IPS DF 19.7 (cell line): ENCODE measurements at places on chromosomes 6 and 20.

DNA sequence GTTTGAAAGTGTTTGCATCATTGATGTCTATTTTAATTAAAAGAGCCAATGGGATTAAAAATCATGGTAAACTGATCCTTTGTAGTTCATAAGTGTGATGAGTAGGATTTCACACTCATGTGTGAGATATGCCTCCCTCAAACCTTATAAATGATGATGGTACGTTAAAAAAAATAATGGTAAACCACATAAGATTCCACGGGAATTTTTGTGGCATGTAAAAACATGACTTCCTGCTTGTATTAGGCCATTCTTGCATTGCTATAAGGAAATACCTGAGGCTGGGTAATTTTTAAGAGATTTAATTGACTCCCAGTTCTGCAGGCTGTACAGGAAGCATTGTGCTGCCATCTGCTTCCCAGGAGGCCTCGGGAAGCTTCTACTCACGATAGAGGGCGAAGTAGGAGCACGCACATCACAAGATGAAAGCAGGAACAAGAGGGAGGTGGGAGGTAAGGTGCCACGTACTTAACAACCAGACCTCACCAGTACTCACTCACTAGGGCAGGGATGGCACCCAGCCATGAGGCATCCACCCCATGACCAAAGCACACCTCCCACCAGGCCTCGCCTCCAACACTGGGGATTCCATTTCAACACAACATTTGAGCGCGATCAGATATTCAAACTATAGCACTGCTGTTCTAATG, 187.6 kb upstream of the QKI start:
- no peak for DNase-seq

GRCh38 chr20:20241976-20242375, 125.9 kb upstream of the INSM1 start:
- no peak for DNase-seq

DNA sequence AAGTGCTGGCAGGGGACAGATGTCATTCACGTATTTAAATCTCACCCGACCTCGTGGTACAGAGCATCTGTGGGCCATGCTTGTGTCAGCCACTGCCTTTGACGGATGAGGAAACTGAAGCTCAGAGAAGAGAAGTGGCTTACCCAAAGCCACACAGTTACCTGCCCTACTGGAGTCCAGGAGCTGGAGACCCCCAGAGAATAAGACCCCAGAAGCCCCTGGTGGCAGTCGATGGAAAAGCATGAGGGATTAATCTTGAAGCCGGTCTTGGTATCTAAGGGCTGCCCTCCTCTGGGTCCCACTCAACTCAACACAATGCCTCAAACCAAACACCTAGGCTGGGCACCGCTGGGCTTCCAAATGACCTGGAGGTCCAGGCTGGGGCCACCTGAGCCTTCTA, 83.1 kb downstream of the GRM4 start:
- no peak for DNase-seq

DNA sequence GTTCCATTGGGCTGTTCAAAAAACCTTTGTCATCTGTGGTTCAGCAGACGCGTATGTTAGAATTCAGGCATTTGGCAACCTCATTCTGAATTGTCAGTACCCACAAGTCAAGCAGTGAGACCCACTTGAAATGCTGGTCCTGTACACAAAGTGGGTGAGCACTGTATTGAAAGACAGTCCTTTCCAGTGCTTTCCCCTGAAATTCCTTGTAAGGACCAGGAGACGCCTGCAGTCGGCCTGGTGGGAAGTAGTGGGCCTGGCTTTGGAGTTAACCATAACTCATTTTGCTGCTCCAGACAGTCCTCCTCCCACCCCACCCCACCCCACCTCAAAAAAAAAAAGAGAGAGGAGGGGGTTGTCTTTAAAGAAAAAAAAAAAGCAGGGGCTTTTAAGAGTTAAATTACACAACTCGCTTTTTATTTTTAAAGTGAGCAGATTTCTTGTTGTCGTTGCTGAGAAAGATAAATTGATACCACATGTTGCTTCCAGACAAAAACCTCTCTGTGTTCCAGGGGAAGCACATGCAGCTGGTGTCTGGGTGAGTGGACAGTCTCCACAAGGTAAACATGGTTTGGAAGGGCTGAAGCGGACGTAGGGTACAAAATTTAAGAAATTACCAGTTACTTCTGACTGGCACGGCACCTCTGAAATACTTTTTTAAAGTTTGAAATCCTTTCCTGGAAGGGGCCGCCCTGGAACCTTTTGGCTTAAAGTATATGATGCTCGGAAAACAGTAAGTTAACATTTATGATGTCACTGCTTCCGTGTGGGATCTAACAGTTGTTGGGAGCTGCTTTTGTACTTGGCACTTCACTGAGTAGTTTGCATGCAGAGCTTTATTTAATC, 95.3 kb downstream of the FOXO3 start:
- DNase-seq = no peak

GRCh38 chr6:76684875-76685274, 612.4 kb upstream of the IMPG1 start:
- peak; percentile 91 for DNase-seq

DNA sequence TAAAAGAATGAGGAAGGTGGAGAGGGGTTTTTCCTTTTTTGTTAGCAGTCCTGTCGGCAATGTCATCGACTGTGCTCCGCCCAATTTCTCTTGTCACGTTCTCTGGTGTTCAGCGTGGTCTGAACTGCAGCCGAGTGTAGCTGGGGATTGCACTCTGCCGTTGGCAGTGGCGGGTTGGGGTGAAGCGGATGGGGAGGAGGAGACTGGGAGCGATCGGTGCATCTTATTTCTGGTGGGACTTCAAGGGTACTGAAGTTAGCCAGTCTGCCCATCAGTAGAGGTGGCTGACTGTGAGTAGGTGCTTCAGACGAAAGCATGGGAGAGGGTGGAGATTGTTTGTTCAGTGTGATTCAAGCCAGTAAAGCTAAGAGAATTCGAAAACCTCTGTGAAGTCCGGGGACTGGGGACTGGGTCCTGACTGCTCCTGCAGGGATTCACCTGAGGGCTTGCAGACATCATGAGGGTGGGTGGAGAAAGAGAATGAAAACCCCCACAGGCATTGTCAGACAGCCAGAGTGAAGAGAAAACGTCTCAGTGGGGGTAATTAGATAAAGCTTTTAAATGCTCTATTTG, 5.1 kb downstream of the RREB1 start:
- DNase-seq = no peak

DNA sequence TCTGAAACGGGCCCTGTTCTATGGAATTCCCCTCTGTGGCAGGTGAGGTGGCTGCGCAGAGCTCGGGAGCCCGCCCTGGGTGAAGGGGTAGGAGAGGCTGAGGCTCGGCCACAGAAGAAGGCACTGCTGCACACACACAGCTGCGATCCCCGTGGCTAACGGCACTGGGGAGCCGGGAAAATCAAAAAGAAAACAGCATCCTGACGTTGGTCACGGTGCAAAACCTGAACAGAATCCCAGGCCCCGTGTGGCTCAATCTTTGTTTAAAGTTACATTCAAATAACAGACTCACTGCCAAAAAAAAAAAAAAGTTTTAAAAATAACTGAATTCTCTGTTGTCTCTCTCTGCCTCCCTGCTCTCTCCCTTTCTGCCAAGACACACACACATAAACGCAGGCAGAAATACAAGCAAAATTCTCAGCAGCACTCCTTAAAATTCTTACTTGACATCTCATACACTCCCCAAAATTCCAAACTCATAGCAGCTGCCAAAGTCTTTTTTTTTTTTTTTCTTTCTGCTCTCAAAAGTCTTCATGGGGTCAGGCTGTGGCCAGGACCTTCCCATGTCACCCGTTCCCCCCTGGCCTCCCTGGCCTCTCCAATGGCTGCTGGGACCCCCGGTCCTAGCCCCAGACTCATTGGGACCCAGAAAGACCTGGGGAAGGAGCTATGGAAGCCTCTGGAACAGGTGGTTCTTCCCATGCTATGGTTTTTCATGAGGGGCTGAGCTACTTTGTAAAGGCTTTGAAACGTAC, 248.8 kb downstream of the TTLL2 start:
- DNase-seq = no peak

DNA sequence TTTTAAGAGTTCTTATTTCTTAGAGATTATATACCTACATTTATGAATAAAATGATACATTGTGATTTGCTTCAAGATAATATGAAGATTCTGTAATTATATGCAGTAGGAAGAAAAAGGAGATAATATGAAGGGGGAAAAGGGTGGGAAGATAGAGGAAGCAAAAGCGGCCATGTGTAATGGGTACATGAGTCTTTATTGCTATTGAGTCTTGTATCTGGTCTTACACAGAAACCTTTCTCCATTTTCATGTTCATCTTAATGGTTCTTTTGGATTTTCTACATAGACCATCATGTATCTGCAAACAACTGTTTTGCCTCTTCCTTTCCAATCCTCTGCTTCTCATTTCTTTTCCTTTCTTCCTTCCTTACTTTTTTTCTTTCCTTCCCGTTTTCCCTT, 36.1 kb downstream of the PHF20 start:
- DNase-seq = no peak

GRCh38 chr6:24919056-24919892, 16.5 kb downstream of the RIPOR2 start:
- DNase-seq = no peak

DNA sequence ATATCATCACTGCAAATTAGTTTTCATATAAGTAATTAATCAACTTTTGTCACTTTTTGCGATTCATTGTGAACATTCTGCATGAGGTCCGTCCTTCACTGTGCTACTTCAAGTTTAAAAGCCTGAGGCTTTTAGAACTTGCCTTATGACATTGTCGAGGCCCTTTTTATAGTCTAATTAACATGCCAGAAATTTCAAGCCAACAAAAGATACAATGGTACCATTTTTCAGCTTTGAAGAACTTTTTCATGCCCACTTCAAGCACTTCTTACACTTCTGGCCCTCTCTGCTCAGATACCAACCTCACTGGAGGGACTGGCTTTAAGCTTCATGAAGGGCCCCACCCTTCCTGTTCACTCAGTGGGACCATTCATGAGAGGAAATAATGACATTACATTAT, 323.1 kb downstream of the TPBG start:
- no peak for DNase-seq

DNA sequence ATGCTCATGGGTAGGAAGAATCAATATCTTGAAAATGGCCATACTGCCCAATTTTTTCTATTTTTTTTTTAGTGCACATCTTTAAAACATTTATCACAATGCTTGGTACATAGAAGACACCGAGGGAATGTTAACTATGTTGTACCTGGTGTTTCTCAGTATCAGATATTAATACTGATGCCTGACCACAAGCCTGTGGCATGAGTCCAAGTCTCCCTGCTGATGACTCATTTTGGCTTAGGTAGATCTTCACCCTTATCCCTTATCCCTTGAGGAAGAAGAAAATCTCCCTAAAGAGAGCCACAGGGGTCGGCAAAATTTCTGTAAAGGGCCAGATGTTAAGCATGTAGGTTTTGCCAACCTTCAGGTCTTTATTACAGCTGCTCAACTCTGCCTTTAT, 14.5 kb downstream of the CD109 start:
- DNase-seq = no peak

GRCh38 chr6:20492099-20492498, 42.2 kb upstream of the CDKAL1 start:
- no peak for DNase-seq

DNA sequence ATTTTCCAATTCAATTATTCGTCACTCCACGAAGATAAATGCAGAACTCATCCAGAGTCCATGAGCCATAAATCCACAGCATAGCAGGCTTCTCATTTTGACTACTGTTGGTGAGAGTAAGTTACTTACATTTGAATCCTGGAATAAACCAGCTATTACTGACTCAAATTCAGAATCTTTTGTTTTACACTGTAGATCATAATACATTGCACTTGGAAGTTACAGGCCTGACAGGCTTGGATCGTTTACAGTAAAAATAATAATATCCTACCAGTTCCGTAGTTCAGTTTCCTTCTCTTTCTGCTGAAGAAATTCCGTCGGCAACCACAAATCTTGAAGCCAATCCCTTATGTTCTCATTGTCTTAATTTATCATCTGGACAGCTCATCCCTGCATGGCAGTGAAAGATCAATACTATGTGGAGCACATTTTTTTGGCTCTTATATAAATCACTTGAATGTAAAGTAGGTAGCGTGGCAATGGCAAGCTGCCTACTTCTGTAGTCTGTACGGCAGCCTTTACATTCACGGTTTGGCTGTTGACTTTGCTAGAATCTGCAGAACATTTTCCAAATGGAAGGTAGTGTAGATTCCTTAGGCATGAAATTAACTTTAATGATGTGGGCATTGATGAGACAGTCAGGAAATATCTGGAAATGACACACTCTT, 142.9 kb downstream of the WDR27 start:
- no peak for DNase-seq

GRCh38 chr20:939606-940005, 23.5 kb upstream of the ANGPT4 start:
- DNase-seq = no peak

DNA sequence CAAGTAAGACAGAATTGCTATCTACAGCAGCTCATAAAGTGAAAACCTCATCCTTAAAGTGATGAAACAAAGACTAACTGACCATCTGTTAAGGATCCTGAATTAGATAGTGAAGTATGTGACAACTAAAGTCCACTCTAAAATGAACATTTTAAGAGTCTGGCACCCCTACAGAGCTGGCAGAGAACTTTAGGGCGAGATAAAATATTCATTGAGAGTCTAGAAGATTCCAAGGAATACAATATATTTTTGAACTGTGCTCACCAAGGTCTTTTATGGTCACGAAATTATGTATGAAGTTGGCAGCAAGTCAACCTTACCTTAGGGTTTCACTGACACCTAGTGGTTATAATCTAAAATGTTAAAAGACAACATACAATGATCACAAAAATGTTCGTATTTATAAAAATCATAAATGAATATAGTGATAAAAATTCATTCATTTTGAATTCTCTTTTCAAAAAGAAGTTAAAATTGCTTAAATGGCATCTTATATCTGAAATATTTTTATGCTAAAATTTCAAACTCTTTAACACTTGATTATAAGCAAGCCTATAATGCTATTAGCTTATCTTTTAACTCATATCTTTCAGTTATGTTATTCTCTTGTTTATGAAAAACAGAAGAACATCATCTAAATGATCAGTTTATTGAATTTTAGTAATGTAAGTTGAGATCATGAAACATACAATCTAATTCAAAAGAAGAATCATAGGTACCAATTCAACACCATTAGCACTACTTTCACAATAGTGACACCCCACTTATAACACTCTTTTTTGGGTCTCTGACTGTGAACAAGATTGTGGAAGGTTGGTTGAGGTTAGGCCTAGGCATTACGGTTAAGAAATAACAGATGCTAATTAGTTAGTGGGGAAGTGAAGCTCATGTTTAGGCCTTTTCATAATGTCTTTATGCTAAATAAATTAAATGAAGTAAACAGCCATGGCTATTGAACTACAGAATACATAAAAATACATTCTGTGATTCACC, 27.5 kb downstream of the RSPH3 start:
- no peak for DNase-seq

GRCh38 chr6:137690721-137691120, 176.3 kb upstream of the TNFAIP3 start:
- no peak for DNase-seq

- DNase-seq = no peak
Observed at GRCh38 chr6:14381829-14382677, 264.5 kb downstream of the CD83 start.

- DNase-seq = peak; percentile 64
Observed at GRCh38 chr6:159074120-159074684, 29.4 kb upstream of the TAGAP start.
